COR-L47 (cell line): ENCODE measurements at places on chromosomes 7 and 10.

DNA sequence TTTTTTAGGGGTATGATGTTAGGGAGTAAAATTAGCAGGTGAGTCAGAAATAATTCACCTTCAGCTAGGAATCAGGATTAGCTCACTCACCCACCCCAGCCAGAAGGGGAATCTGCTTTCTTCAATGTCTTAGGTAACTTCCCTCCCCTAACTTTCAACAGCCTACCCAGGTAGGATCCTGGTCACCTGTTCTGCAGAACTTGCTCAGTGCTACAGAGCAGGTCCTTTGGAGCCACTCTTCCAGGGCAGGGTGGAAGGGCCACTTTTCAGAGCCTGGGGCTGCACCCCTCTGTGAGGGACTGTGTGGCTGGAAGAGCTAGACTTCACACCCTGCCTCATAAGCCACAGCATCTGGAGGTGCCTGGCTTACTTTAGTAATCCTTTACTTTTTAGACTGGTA, 58.1 kb downstream of the SHH start:
- no peak for DNase-seq

DNA sequence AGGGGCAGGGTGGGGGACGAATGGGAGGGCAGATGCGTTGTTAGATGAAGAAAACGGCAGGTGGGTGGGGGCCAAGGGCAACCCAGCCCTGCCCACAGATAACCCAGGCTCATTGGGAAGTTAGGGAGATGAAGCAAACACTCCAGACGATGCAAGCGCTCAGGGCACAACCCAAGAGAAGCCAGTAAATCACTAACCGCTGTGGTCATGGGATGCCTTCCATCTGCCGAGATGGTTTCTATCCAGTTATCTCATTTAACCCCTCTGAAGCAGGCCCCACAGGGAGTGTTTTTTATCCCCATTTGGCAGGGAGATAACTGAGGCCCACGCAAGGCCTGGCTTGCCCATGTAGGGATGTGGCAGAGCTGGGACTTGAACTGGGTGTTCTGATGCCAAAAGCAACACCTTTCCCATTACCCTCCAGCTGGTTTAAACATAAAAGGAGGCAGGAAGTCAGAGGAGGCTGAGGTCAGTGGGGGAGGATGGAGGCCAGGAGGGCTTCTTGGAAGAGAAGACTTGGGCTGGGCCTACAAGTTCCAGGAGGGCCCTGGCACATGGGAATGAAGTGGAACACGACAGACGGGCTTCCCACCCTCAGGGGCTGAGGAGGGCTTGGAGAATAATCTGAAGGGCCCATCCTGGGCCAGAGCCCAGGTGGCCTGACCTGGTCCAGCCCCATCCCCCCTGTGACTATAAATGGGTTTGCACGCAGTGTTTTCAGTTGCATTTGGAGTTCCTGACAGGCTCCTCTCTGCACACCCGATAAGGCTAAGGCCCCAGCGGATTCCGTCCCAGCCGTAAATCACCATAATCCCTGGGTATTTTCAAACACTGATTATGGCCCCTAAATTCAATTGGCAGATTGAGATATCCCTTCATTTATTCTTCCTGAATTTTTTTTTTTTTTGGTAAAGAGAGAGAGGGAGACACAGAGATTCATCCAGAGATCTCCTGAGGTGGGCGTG, 80.9 kb downstream of the NEURL1 start:
- DNase-seq = no peak

DNA sequence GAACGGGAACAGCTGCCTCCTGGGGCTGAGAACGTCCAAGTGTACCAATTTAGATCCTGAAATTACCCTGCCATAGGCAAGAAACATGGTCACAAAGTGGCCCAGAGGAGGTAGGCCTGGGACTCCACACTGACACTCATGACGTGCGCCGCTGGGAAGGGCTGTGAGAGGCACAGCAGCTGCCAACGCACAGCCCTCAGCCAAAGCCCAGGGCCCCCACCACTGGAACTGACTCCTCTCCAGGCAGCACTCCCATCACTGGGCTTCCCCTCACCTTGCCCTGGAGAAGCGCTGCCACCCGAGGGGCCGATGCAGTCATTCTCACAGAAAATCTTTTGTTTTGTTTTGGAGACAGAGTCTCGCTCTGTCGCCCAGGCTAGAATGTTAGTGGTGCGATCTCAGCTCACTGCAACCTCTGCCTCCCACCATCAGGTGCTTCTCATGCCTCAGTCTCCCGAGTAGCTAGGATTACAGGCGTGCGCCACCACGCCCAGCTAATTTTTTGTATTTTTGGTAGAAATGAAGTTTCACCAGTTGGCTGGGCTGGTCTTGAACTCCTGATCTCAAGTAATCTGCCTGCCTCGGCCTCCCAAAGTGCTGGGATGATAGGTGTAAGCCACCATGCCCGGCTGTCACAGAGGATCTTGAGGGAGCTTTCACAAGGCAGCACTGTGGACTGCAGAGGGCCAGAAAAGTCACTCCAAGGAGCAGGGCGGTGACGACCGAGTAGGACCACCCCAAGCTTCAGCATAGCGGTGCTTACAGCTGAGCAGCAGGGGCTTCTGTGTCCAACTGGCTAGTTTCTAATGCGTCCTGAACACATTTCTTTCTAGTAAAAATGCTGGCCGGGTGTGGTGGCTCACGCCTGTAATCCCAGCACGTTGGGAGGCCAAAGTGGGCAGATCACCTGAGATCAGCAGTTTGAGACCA, 13.5 kb downstream of the GUSB start:
- no peak for DNase-seq

DNA sequence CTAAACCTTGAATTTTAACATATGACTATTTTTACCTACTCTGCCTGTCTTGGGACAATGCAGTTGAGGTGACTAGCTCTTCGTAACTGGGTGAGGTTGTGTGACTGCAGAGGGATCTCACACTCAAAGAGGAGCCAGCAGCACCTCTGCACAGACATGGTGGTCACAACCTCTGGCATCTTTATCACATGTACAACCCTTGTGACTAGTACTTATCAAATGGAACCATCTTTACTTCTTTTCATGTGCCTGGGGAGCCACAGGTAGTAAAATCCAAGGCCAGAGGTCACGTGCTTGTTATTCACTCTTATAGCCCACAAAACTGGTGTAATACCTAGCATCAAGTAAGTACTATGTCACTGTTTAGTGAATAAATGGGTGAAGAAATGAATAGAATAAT, 244.3 kb downstream of the COBL start:
- DNase-seq = no peak

DNA sequence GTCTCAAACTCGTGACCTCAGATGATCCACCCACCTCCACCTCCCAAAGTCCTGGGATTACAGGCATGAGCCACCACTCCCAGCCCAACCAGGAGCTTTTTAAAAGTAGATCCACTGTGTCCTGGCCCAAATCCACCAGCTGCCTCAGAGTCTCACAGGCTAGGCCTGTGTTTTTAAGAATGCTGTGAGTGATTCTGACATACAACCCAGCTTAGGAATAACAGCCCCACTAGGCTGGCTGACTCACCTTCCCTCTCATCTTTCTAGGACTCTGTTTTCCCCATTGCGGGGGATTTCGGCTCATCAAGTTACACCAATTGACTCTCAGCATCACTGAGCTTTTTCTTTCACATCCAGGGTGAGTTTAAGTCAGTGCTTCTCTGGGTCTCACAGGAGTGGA, 207.6 kb downstream of the SKIDA1 start:
- DNase-seq = no peak

DNA sequence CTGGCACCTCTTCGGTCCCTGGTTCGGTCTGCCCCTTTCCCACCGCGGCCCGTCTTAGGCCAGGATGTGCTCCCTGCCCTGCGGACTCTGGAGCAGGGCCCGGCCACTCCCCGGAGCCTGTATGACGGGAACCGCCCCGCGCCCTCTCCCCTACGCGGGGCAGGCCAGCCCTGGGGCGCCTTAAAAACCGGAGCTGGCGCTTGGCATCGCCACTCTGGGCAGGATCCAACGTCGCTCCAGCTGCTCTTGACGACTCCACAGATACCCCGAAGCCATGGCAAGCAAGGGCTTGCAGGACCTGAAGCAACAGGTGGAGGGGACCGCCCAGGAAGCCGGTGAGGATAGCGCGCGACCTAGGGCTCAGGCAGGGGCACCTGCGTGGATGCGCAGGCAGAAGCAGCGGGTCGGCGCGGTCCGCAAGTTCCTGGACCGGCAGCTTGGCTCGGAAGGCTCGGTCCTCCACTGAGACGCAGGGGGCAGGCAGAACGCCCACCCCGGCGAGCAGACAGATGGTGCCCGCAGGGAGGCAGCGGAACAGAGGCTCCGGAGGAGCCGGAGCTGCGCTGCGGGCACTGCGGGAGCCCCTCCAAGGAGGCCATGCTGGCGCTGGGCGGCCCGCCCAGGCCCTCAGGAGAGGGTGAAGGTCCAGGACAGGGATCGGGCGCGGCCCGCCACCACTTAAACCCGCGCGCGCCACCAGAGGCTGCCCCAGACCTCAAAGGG, at the start of gene ADIRF:
Gene ADIRF, plus strand, starts transcription at position 212 of the 723 bp plus-strand sequence. Its CDS starts 63 bp downstream, at position 275.
- no peak for DNase-seq

DNA sequence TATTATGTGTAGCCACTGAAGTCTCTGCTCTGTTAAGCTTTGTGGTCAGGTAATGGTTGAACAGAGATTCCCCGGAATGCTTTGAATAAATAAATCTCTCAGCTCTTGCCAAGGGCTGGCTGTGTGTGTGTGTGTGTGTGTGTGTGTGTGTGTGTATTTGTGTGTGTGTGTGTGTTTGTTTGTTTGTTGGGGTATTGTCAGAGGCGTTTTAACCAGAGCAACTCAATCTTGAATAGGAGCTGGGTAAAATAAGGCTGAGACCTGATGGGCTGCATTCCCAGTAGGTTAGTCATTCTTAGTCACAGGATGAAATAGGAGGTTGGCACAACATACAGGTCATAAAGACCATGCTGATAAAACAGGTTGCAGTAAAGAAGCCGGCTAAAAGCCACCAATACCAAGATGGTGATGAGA, 256.2 kb upstream of the CACNA2D1 start:
- DNase-seq = no peak

GRCh38 chr10:69913606-69914382, 112.1 kb downstream of the COL13A1 start:
- no peak for DNase-seq

GRCh38 chr10:118960157-118961090, 69.1 kb upstream of the NANOS1 start:
- DNase-seq = no peak

DNA sequence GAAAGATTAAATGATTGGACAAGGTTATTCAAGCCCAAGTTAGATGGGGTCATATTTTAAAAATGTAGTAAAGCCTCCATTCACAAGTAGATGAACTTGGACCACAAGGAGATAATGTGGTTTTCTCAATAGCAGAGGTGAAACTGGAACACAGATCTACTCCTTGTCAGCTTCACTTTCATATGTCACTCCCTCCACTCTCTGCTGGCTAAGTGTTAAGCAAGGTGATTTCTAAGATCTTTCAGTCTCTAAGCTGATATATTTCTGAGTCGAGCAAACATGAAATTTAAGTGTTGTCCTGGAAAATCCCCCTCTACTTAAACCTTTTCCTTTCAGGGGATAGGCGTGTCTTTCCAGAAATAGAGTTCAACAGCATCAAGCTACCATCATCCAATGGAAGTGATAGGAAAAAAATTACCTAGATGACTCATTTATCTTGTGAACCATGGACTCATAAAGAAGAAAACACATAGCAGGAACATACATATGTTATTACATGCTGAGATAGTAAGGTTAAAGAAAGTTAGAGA, 275.0 kb downstream of the PTEN start:
- DNase-seq = no peak

DNA sequence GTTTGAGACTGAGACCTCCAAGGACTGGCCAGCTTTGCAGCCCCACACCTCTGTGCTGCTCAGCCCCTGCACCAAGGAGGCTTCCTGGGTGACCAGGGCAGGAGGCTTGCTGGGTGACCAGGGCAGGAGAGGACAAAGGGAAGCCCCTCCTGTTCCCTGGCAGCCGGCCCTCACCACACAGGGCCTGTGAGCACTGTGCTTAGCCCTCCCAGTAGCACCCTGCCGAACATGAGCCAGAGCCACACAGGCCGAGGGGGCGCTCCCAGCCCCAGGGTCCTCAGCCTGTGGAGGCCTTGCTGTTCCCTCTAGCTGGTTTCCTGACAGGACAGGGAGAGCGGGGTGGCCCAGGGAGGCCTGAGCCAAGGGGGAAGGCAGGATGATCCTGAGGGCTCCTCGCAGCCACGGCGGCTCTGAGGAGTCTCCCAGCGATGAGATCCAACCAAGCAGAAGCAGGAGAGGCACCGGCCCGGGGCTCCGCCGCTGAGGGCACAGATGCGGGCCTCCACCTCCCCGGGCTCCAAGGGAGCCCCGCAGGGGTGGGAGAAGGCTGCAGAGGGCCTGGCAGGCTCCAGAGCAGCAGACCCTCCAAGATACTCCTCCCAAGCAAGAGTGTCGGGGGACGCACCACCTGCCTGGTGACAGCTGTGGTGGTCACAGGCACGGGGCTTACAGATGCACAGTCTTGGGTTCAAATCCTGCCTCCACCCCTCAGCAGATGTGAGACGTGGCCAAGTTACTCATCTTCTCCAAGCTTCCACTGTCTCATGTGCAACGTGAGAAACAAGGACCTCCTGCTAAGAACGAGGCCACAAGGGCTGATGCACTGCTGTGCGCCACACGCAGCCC, 22.5 kb downstream of the WDR86 start:
- no peak for DNase-seq

DNA sequence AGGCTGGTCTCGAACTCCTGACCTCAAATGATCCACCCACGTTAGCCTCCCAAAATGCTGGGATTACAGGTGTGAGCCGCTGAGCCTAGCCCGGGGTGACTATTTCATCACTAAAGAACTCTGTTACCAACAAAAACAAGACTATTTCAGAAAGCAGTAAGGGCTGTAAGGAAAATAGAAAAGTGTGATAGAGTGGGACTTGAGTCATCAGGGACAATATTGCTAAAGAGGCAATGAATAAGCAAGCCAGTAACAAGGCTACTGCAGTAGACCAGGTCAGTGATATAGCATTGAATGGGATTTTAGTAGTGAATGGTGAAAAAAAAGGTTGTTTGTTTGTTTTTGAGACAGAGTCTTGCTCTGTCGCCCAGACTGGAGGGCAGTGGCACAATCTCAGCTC, 51.7 kb downstream of the SVOPL start:
- DNase-seq = no peak
